Stimulated activated CD4-positive, alpha-beta T cell treated with anti-CD3 and anti-CD28 coated beads, TNF-alpha, amount 100 ng/mL, for 24 hours (primary cell): ENCODE measurements at places on chromosomes 2 and 18.

GRCh38 chr2:86241611-86242010, 42.4 kb downstream of the MRPL35 start:
- DNase-seq: no peak

GRCh38 chr2:101375653-101376052, 11.7 kb downstream of the CREG2 start:
- DNase-seq: no peak

DNA sequence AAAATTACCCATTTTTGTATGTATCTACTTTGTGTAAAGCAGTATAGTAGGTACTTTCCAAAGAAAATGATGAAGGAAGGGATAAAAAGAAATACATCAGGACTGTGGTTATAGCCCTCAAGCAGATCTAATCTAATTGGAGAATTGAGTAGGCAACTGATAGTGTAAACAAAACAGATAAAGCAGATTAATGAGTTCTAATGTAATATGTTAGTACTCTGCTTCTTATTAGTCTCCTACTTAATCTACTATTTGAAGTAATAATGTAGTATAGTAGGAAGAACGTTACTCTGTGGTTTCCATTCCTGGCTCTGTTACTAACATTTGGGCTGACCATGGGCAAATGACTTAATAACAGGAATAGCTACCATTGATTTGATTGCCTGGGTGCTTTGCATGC, 250.7 kb downstream of the ARHGAP15 start:
- DNase-seq: no peak

DNA sequence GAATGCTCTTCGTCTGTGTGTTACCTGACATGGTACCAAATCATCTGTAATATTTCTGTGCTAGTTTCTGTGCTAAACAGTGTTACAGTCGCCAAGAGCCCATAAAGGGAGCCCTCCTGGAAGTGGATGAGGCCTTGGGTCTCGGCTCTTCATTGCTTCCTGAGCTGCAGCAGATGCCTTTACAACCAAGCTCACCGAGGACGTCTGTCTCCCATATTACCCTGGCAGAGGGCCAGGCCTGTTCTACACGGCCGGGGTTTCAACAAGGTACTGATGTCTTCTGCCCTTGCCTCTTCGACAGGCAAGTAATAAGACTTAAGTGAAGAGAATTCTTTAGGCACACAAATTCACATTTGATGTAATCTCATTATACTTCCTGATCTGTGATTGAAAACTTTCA, 16.8 kb downstream of the RPL31 start:
- DNase-seq: no peak
